ENCODE measurements at places on chromosomes 12 and 14.

DNA sequence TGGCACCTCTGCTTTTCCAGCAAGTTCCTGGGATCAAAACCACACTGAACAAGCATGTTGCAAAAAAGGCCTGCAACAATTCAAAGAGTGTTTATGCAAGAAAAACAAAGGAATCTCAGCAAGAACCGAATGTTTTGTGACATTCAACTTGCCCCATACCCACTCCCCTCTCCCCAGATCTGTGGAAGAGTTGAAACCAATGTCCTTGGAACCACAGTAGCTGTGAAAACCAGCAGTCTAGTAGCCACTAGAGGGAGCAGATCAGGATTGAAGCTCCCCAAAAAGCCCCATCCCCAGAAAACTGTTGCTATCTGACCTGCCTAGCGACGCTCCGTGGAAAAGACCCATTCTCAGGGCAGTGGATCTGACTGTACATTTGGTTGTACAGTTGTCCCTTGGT lies 27.1 kb downstream of the PRKAB1 start:
- no peak for DNase-seq

DNA sequence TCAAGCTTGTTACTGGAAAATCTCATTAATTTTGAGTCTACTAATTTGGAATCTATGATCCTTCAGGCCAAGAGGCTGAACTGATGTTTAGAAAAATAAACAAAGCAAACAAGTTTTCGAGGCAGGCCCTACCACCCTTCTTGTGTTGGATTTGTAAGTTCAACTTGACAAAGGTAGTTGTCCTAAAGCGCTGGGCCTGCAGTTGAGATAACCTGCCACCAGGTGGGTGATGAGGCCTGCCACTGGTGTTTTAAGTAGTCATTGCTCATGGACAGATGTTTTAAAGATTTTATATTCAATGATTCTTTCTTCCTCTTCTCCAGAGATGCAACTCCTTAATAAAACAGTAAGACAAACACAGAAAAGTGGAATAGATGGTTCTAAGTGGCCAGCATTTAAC lies 19.4 kb downstream of the ACVRL1 start:
- DNase-seq: no peak

DNA sequence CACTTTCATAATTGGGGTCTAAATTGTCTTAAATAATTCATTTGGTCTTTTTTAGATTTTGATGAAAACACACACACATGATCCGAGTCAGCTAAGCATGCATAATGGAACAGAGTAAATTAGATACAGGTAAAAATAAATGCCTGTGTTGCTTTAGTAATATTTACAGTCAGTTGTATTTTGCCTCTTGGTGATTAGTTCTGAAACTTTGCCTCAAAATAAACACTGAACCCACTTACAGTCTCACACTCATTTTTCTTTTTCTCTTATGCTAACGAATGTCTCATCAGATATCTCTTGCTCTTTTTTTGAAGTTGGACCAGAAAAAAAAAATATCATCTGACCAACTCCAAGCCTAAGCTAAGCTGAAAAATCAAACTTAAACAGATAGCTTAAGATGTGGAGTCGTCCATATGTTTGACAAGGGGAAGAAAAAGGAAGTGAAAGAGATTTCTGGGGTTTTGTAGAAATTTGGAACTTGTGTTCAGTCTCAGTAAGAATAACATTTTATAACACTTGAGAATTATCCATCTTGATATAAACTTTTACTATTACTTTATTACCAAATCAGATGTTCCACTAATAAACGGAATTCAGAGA lies 592.5 kb downstream of the RPL10L start:
- no peak for DNase-seq

DNA sequence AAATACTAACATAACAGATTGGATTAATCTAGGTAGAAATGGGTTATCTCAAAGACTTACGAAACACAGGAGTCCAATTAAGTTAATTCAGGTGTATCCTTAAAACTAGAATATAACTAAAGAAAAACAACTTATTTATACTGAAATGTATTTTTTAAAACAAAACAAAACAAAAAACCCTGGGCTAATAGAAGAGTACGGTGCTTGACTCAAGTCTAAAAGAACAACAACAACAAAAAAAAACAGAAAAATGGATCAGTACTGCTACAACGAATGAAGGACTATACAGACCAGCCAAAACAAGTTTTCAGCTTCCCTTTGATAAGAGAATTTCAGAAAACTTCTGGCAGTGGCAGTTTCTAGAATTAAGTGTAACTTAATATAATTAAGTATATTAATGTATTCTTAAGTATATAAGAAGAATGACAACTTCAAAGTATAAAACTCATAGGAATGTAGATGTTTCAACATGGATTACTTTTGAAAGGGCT lies 120.1 kb upstream of the EGLN3 start:
- no peak for DNase-seq

DNA sequence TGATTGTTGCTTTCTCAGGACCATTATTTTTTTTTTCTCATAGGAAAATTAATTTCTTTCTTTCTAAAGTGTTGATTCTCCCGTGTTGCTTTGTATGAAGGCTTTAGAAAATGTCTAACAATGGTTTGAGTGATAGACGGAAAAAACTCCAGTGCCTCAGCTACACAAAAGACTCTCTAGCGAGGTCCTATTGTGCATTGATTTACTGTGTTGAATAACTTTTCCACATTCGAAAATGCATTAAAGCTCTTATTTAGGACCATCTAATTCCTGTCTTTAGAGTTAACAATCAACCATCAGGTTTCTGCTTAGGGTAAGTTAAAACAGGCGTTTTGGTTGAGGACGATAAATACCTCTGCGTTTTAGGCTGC lies 99.6 kb downstream of the PTPN11 start:
- no peak for DNase-seq

DNA sequence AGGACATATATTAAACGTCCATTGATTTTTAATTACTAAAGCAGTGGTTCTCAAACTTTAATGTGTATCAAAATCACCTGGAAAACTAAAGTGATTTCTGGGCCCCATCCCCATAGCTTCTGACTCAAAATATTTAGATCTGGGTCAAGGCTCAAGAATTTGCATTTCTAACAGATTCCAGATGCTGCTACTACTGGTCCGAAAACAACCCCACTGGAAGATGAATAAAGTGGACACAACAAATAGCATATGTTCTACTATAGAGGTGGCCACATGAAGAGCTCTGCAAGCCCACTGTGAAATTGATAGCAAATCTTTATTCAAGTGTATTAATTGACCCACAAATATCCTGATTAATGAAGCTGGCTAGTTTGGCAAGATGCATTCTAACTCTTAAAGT lies 69.4 kb downstream of the SPATA7 start:
- no peak for DNase-seq

GRCh38 chr12:12442548-12443071 lies 85.7 kb downstream of the BORCS5 start:
- no peak for DNase-seq

- no peak for DNase-seq
These were observed 179.2 kb downstream of the CACNA1C start for GRCh38 chr12:2231956-2232355.

GRCh38 chr12:80607361-80608135 lies 99.9 kb upstream of the MYF6 start:
- DNase-seq: peak; percentile 91

GRCh38 chr12:105192624-105193225 lies 43.2 kb downstream of the APPL2 start:
- no peak for DNase-seq

GRCh38 chr12:538731-539539 lies 79.2 kb downstream of the B4GALNT3 start:
- DNase-seq: no peak

GRCh38 chr12:45827974-45828373 lies 98.5 kb downstream of the ARID2 start:
- no peak for DNase-seq

GRCh38 chr12:92414170-92415070 lies 268.8 kb upstream of the BTG1 start:
- DNase-seq: no peak

DNA sequence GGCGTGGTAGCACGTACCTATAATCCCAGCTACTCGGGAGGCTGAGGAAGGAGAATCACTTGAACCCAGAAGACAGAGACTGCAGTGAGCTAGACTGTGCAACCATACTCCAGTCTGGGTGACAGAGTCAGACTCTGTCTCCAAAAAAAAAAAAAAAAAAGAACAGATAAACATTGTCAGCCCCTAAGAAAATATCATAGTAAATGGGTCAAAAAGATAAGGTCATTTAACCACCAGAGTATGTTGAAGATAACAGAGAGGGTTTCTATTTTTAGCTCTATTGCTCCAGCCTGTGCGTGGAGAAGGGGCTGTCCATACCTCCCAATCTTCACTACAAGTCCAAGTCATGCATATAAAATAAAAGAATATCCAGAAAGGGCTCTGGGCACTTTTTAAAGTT lies 15.4 kb downstream of the LGMN start:
- no peak for DNase-seq

GRCh38 chr14:95305145-95305544 lies 14.6 kb downstream of the CLMN start:
- DNase-seq: no peak

GRCh38 chr12:75816897-75817296 lies 214.7 kb downstream of the PHLDA1 start:
- no peak for DNase-seq

DNA sequence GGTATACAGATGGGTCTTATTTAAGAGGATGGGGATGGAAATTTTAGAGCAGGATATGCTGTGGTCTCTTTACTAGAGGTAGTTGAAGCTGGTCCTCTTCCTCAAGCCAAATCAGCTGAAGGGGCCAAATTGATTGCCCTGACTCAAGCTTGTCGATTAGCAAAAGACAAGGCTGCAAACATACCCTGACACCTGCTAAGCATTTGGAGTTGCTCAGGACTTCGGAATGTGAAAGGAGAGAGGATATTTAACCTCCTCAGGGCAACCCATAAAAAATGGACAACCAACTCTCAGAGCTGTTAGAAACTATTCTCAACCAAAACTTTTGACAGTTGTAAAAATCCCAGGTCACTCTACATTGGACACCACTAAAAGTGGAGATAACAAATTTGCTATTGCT lies 15.6 kb downstream of the PTGDR start:
- DNase-seq: no peak

- DNase-seq: peak; percentile 81
These were observed 8.3 kb upstream of the LRRC10 start for GRCh38 chr12:69619050-69619449.

GRCh38 chr12:55019784-55020183 lies at the start of gene NEUROD4:
TSS of gene NEUROD4 (plus strand) at chr12:55019974. CDS start at chr12:55026440, 6,466 bp downstream.
- no peak for DNase-seq

- no peak for DNase-seq
These were observed 2.0 kb downstream of the EFCAB11 start for GRCh38 chr14:89952576-89952975.

GRCh38 chr12:123351349-123351748 lies 13.3 kb downstream of the SBNO1 start:
- no peak for DNase-seq

DNA sequence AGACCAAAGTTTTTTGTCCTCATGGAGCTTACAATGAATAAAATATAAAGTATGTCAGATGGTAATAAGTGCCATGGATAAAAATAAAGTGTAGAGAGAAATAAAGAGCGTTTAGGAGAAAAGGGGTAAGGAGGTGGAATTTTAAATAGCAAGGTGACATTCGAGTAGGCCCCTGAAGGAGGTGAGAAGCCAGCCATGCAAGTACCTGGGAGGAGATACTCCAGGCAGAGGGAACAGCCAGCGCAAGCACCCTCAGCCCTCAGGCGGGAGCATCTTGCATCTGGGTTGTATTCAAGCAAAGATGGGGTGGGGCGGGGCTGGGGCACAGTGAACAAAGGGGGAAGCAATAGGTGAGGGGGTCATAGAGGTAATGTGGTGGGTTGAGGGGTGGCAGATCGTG lies 4.3 kb downstream of the TBC1D30 start:
- DNase-seq: no peak

DNA sequence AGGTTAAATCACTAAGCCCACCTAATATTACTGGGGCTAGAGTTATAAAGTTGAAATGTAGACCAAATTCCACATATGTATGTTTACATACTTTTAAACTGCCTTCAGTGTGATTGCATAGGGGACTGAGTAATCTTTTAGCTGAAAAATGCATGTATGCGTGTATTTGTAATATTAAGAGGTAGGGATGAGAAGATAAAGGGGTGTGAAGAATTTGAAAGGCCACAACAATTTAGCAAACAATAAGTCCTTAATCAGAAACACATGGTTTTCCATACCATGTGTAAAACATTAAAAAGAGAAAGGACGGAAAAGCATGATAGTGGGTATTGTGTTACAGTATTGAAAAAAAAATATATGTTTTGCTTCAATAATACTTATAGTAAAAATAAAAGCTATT lies 919.9 kb upstream of the FLRT2 start:
- DNase-seq: no peak

DNA sequence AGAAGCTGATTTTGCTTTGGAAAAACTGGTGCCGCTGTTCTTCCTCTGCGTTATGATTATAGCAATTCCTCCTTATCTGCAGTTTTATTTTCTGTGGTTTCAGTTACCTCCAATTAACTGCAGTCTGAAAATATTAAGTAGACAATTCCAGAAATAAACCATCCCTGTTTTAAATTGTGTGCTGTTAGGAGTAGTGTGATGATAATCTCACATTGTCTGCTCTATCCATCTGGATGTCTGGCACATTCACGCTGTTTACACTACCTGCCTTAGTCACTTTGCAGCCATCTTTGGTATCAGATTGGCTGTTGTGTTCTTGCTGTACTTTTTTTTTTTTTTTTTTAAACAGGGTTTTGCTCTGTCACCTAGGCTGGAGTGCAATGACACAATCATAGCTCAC lies 141.0 kb downstream of the GRIP1 start:
- no peak for DNase-seq

GRCh38 chr14:99199846-99200653 lies 71.9 kb downstream of the BCL11B start:
- no peak for DNase-seq

DNA sequence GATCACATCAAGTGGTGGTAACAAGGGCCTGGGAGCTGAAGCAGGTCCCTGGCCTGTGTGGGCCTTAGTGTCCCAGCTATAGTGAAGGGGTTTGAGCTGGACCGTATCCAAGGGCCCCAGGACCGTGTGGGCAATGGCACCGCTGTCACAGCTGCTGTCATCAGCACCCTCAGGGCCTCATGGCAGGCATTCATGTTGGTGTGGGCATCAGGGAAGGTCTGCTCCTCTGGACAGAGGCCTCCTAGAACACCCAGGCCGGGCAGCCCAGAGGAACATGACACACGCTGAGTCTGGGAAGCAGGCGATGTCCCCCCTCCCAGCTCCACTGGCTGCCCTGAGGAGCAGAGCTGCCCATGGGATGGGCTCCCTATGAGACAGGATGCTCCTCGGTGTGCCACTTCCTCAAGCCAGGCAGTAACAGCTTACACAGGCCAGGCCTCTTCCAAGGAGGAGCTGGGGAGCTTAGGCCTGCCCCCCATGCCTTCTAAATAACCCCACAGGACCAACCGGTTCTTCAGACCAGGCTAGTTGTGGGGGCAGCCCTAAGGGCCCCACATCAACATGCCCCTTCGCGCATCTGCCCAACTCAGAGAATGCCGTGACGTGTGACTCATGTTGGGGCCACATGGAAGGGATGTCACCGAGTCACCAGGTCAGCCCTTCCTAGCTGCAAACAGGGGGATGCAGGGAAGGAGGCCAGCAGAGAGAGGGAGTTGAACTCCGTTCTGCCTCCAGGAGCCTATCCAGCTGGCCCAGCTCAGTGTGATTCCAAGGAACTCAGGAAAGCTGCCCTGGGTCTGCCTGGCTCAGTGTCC lies 80.4 kb downstream of the PITPNM2 start:
- DNase-seq: no peak

GRCh38 chr14:104237651-104238423 lies 99.5 kb downstream of the KIF26A start:
- DNase-seq: no peak

GRCh38 chr12:105418229-105418628 lies 87.7 kb downstream of the C12orf75 start:
- no peak for DNase-seq

GRCh38 chr14:52363041-52363704 lies 49.1 kb downstream of the PTGER2 start:
- no peak for DNase-seq

GRCh38 chr12:96719660-96720362 lies 187.2 kb upstream of the NEDD1 start:
- DNase-seq: no peak
